ENCODE measurements at places on chromosomes 7 and 10.

DNA sequence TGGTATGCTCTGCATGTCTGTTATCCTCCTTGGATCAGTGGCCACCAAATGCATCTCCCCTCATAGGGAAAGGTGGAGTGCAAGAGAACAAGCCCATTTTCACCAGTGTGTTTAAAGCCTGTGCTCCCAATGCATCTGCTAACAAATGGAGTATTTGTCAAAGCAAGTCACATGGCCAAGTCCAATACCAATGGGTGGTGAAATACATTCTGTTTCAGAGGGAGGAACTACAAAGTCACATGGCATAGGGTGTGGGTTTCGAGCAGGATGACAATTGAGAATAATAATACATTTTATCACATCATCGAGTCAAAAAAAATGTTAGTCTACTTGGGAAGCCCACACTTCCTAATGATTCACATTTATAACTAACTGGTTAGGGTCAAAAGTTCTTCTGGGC, 62.7 kb downstream of the SUGCT start:
- no peak for DNase-seq

GRCh38 chr10:37885850-37886249, 28.4 kb upstream of the ZNF248 start:
- DNase-seq, result no peak

DNA sequence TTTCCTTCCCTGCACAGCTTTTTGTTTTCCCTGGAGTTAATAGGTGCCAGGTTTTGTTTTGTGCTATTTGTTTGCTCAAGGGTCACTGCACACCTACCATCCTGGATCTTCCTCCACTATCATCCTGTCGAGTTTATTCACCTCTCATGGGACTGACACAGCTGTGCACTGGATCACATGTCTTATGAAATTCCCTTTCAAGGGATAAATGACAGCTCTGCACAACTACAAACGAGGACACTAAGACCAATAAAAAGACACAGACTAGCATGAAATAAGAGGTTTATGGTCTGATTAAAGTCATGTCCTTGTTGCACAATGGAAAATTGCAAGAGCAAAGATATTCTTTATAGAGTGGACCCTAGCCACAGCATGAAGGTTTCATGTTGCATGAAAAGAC, 76.7 kb upstream of the SFMBT2 start:
- no peak for DNase-seq

DNA sequence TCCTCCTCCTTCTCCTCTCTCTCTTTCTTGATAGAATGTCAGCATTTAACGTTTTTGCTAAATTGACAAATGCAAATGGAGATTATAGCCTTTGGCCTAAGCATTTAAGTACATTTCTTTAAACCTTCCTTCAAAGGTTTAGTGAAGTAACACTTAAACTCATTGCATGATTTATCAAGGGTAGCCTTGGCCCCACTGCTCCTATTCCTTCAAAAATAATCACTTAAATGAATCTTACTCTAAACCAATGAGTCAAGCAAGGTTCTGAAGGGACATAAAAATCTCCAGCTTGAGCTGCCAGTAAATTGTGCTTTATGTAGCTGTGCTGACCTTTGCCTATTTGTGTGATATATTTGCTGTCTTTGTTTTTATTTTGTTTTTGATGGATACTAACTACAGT, 358.5 kb upstream of the AKR1E2 start:
- DNase-seq, result no peak

GRCh38 chr7:70573696-70574095, 558.2 kb upstream of the GALNT17 start:
- DNase-seq, result no peak

DNA sequence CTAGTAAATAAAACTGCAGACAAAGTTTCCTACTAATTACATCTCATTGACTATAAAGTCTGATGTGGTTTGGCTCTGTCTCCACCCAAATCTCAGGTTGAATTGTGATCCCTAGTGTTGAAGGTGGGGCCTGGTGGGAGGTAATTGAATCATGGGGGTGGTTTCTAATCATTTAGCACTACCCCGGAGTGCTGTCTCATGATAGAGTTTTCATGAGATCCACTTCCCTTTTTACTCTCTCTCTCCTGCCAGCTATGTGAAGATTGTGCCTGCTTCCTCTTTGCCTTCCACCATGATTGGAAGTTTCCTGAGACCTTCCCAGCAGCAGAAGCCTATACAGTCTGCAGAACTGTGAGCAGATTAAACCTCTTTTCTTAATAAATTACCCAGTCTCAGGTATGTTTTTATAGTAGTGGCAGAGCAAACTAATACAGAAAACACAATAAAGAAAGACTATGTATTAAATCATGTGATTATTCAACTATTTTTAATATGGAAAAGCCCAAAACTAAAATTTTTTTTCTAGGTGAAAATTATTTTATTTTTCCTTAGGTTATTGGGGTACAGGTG, 232.1 kb downstream of the FZD1 start:
- DNase-seq, result no peak

DNA sequence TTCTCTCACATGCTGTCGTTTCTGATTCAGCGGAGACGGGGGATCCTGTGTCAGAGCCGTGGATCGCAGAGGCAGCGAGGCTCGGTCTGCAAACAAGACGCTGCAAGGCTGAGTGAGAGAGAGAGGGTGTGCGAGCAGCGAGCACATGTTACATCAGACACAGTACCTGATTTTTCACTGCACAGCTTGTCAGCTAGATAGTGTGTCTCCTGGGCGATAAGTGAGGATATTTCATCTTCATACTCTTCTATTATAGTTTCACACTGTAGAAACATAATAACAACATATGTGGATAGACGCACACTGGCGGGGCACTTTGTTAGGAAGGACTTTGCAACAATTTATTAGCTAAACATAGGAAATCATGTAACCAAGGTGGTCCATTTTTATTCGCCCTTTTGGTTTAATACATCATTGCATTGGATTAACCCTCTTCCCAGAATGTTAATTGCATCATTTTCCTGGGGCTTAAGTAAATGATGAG, 39.5 kb downstream of the CNPY1 start:
- DNase-seq, result peak; percentile 35

DNA sequence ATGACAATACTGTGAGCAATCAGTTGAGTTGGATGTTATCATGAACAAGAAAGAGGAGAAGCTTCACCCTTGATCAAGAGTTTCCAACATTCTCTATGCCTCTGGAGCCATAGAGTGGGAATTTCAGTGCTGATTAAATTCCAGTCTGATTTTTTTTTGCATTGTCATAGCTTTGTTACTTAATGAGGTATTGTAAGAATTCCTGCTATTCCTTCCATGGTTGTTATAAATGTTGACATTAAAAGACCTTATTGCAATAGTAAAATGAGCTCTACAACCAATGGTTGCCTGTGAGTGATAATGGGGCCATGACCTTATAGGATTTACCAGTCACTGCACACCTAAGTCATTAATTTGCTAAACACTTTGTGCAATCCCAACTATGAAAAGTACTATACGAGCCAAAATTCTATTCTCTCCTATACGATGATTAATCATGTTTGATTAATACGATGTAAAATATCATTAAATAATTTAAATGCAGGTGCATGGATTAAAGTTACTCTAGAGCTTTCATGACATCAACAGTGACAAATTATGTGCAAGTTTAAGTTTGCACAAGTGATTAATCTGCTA, 353.2 kb upstream of the KLF6 start:
- DNase-seq, result no peak

- DNase-seq, result peak; percentile 56
Observed at GRCh38 chr10:79179164-79179956, 110.6 kb downstream of the ZMIZ1 start.

DNA sequence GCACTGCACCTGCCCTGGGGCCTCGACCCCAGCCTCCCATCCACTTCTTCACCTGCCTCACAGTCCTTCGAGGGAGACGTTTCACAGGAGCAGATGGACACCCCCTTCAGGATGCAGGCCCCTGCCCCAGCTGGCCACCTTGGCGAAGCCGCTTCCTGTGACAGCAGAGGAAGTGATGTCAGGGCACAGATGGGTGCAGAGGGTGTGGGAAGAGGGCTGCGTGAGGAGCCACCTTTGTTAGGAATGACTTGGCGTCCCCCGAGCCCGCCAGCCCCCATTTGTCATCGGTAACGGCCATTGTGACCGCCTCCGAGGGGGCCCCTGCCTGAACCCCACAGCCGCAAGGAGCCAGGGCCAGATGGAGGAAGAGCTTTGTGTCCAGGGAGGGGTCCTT, 47.4 kb upstream of the SLC29A3 start:
- no peak for DNase-seq

DNA sequence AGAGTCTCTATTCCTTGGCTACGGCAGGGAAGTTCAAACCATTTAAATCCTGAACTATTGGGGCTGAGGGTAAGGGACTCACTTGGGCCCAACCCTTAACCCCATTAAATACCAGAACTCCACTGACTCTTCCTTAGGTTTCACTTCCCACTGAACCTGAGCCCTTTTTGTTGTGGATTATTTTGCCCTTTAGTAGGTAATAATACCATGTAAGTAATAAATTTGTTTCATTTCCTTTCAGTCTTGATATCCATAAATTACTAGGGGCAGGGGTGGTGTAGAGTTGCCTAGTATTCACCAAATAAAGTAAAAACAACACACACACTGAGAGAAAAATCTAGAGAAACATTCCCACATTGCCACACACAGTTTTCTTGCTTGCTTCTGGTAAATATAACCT, 352.0 kb downstream of the PCDH15 start:
- no peak for DNase-seq

DNA sequence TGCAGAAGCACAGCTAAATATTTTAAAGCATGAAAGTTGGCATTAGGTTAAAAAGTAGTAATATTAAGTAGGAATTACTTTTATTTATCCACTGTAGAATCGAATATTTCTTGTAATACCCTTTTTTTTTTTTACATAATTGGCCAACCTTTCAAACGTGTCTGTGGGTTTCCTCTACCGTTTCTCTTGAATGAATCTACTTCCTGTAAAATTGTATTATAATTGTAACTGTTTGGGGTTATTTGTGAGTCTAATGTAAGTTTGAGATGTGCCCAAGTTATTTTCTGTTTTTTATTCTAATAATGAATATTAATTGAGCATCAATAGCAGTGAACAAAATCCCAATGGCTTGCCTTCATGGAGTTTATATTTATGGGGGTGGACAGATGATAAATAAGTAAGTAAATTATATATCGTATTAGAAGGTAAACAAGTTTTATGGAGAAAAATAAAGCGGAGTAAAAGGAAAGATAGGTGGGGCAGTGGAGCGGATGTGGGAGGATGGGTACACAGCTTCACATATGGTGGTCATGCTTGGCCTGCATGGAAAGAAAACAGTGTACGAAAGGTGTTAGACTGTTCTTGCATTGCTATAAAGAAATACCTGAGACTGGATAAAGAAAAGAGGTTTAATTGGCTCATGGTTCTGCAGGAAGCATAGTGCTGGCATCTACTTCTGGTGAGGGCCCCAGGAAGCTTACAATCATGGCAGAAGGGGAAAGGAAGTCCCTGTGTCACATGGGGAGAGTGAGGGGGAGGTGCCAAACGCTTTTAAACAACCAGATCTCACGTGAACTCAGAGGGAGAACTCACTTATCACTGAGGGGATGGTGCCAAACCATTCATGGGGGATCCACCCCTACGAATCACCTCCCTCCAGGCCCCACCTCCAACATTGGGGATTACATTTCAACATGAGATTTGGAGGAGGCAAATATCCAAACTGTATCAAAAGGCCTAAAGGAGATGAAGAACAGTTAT, 5.4 kb downstream of the TSPAN13 start:
- no peak for DNase-seq

- no peak for DNase-seq
Observed at GRCh38 chr10:113442336-113442735, 110.5 kb upstream of the HABP2 start.

DNA sequence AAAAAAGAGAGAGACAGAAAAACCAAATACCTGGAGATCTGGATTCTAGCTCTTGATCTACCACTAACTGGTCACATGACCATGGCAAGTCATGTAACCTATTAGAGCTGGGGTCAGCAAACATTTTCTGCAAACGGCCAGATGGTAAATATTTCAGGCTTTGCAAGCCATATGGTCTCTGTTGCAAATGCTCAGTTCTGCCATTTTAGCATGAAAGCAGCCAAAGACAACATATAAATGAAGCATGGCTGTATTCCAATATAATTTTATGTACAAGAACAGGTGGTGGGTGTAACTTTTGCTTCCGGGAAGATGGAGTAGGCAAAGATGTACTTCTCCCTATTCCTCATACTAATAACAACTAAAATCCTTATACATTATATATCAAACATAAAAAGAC, 6.7 kb downstream of the FRA10AC1 start:
- DNase-seq, result no peak

DNA sequence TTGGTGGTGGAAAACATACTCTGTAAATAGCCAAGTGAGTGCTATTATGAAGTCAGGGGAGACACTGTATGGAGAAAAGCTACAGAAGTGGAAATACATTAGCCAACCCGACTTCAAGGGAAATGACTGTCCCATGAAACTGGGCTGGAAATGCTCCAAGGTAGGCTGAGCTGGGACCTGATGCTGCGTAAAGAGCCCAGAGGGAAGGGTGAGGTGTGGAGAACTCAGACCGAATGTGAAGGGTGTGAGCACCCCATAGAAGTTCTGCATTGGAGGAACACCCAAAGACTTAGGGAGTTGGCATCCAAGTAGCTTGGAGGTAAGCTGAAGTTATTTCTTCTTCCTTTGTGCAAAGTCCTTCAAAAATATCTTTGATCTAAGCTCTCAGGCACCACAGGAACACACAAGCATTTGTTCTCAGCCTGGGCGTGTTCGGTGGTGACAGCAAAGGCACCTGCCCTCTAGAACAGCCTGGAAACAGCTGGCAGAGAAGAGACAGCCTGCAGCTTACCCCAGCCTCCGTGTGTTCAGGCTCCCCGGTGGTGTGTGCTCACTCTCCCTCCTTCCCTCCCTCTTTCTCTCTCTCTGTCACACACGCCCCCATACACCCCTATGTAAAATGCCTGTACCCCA, 19.1 kb upstream of the GJD4 start:
- DNase-seq, result no peak

- no peak for DNase-seq
Observed at GRCh38 chr10:6101181-6101580, 12.3 kb downstream of the RBM17 start.

- DNase-seq, result peak; percentile 26
Observed at GRCh38 chr7:129376076-129376777, 58.0 kb upstream of the STRIP2 start.

DNA sequence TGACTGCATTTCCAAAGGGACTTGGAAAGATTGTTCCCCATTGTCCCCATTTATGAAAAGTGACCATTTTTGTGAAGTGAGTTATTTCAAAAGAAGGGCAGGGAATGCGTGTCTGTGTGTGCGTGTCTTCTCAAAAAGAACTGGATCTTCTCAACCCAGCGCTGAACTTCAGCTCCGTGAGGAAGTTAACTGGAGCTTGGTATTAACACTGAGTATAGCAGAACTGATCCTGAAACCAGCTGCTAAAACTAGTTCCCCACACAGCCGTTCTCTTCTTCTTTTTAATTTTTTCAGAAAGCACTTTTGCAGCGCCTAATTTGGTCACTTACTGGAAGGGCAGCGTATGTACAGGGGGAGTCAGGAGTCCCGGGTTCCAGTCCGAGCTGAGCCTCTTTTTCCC, 45.8 kb upstream of the PLEKHA1 start:
- no peak for DNase-seq
